ENCODE measurements at places on chromosomes 4 and X.

DNA sequence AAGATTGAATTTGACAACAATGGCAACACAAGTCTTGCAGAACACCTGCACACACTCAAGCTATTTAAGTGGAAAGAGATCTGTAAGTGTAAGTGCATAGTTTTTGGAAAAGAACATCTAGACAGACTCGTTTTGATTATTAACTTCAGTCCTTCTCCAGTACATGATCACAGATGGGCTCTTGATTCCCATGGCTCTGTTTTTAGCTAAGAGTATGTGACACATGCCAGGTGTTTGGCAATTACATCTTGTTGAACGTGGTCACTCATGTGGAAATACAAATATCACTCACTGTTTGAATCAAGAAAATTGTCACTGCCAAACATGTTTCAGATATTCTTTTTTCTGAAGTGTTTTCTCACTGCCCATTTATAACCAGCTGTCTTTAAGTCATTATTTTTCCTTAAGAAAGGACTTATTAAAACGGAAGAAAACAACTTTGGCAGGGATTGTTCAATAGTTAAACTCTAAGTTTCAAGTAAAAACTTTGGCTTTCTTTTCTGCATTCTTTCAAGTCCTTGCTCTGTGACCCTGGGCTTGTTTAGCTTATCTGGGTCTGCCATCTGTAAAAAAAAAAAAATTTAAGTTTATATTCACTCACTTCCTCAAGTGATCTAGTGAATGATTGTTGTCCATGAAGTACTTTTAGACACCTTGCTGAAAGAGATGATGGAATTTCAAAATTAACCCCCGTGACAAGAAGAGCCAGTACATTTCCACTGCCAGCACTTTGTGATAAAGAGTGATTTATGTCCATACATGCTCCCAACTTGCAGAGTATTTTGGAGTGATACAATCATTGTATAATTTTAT is 125.4 kb downstream of the ATXN3L start:
- no peak for DNase-seq

DNA sequence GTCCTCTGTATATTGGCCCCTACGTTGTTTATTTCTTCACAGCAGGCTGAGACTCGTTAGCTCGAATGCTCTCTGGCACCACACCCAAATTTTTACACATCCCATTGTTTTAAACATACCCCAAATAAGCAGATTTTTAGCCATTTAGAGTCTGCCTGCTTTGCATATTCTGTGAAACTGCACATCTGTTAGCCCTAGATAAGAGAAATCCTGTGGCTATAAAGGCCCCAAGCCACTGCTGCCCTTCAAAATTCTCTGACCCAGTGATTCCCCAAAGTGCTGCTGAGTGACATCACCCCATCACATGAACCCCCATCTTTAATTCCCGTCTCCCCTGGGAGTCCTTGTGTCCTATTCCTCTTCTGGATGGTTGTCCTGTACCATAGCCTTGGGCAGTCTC is 20.8 kb downstream of the TEX13C start:
- no peak for DNase-seq

GRCh38 chrX:68807818-68808217 is 21.0 kb upstream of the EFNB1 start:
- no peak for DNase-seq

- no peak for DNase-seq
Observed at GRCh38 chr4:17523662-17524061, 8.7 kb downstream of the CLRN2 start.

- no peak for DNase-seq
Observed at GRCh38 chrX:149392921-149393320, 112.2 kb downstream of the IDS start.

GRCh38 chr4:176874721-176875445 is 82.2 kb upstream of the VEGFC start:
- DNase-seq: no peak

DNA sequence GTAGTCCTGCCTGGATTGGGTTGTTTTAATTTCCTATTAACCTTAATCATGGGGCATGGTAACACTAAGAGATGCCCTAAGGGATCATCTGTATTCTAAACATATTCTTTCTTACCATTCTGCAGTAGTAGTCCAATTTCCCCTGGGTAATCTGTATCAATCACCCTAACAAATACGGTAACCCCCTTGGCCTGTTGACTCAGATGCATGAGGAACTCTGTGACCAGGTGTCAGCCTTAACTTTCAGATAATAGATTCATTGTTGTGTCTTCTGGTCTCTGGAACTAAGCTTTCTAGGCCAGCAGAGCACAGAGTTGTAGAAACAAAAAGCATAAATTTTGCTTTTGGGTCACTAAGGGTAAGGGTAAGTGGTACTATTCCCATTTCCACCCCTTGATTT is 13.1 kb upstream of the BANK1 start:
- DNase-seq: no peak

DNA sequence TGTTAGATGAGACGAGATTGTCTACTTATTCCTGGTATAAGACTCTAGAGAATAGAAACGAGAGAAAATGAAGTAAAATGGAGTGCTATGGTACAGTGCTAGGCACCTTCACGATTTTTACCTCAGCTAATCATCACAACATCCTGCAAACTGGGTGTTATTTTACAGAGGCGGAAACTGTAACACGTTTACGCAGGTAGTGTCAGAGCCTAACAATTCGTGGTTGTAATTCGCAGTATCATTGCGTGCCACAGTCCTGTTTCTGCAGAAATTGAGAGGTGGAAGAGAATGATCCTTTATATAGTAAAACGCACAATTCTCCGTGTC is 383 bp upstream of the TBC1D19 start:
- DNase-seq: no peak

DNA sequence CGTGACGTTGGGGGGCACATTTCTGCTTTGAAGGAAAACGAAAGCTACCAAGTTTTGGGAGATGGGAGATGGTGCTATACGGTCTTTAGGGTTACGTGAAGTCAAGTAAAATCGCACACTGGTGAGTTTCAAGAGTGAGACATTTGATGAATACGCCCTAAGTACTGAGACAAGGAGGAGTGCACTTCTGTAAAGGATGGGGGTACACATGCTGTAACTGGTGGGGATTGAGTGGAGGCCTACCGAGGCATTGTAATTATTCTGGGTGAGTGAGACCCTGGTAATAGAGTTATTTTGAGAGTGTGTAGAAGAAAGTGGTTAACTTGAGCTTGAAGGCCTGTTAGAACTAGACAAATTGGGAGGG is 536 bp downstream of the SH3BGRL start:
- DNase-seq: no peak

- DNase-seq: no peak
Observed at GRCh38 chr4:124481123-124481522, 231.4 kb downstream of the ANKRD50 start.

DNA sequence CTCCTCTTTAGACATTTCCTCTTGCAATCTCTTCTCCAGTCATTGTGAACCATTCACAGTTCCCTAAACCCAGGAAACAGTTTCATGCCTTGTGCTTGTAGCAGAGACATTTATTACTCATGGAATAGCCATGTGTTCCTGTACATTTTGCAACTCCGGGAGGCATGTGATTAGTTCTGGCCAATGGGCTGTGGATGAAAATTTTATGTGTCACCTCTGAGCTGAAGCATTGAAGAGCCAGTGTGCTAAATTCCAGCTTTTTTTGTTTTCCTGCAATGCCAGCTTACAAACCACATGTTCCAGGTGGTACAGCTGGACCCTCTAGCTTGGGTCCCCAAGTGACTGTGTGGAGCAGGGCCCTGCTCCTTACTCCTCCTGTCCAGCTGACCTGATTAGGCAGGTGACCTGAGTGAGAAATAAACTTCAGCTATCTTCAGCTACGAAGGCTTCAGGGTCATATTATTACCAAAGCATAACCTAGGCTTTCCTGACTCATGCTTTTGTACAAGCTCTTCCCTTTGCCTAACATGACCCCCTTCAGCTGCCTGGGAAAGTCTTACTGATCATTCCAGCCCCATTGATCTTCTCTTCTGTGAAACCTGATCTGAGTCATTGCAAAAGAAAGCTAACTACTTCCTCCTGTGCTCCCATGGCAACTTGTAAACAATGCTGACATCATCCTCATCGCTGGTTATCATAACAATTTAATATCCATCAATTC is 200.4 kb downstream of the PTTG2 start:
- DNase-seq: peak; percentile 78

- DNase-seq: no peak
Observed at GRCh38 chrX:46929439-46930261, 17.4 kb downstream of the JADE3 start.

- DNase-seq: no peak
Observed at GRCh38 chrX:154032653-154033052, 13.0 kb upstream of the IRAK1 start.

DNA sequence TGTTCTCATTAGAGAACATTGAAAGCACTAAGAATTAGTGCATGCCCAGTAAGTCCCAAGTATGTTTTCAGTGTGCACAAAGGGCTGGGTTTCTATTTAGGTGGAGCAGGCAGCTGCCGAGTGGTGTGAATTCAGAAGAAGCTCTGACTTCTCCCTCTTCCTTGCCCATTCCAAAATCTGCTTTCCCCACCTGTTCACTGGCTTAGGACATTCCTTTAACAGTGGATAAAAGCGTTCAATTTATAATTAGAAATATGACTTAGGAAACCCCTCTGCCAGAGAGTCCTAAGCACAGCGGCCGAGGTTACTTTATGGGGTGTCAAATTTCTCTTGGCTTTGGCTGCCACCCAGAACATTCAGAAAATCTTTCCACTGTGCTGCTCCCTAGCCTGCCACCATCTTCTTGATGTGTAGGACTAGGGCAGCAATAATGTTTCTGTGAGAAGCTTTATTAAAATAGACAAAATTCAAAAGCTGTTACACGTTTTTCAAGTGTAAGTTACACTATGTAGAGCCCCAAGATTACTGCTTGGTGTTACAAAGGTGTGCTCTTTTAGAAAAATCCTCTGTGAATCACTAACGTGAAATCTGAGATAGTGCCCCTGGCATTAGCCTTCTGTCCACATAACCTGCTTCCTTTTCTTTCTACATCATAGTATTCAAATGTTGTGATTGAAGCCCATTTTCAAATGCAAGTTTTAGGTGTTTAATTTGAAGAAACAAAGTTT is 191.6 kb upstream of the ANKRD50 start:
- DNase-seq: no peak

Data from central memory CD4-positive, alpha-beta T cell (primary cell).